ENCODE measurements at places on chromosomes 6 and 20. TPM values are rescaled to one million over a fixed set of nuclear protein-coding genes. Genes with fewer than 3 reads are reported as not detected.

Gene PBOV1
- not detected for total RNA-seq

Gene AFDN
- total RNA-seq = 93.1 TPM

Gene FNDC1
- 0.15 TPM for total RNA-seq

Gene GNAS-AS1
- 0.98 TPM for total RNA-seq

Measured in breast epithelium (tissue), 4 donors.